B cell (primary cell): ENCODE measurements at places on chromosomes 11 and 22. TPM values are rescaled to one million over a fixed set of nuclear protein-coding genes. Genes with fewer than 3 reads are reported as not detected.

The TRIM64 gene
- not detected in 2 replicates for total RNA-seq

The TMPRSS6 gene
- total RNA-seq = 0.15 TPM in 1 of 2 replicates, not detected in the other

The PRG3 gene
- not detected in 2 replicates for total RNA-seq

The NLRP14 gene
- 0.07 TPM in 1 of 2 replicates, not detected in the other for total RNA-seq

GRCh38 chr11:282630-283360 is 4.6 kb downstream of the NLRP6 start:
- H3K4me1 ChIP-seq = peaks cover 44% of the 10 kb centered on the region
- H3K36me3 ChIP-seq = no peaks in the 10 kb centered on the region
- peaks cover 61% of the 10 kb centered on the region for H3K27me3 ChIP-seq
- no peak for DNase-seq
- no peak overlapping the region for H3K27ac ChIP-seq

- peak; percentile 38 for DNase-seq
- no peak overlapping the region for H3K27ac ChIP-seq
- H3K4me3 ChIP-seq = no peak overlapping the region
These were observed 77.9 kb downstream of the BTBD10 start for GRCh38 chr11:13384908-13385640.

- H3K4me1 ChIP-seq = no peaks in the 10 kb centered on the region
- no peaks in the 10 kb centered on the region for H3K36me3 ChIP-seq
- H3K27ac ChIP-seq = no peak overlapping the region
- DNase-seq = no peak
- H3K27me3 ChIP-seq = no peaks in the 10 kb centered on the region
- H3K4me3 ChIP-seq = no peak overlapping the region
These were observed 8.9 kb upstream of the AQP11 start for GRCh38 chr11:77580712-77581337.

- no peak for DNase-seq
- no peak overlapping the region for H3K4me3 ChIP-seq
- H3K4me1 ChIP-seq = no peaks in the 10 kb centered on the region
- no peak overlapping the region for H3K27ac ChIP-seq
- no peaks in the 10 kb centered on the region for H3K27me3 ChIP-seq
These were observed 21.0 kb upstream of the FNBP4 start for GRCh38 chr11:47788181-47788580.

DNA sequence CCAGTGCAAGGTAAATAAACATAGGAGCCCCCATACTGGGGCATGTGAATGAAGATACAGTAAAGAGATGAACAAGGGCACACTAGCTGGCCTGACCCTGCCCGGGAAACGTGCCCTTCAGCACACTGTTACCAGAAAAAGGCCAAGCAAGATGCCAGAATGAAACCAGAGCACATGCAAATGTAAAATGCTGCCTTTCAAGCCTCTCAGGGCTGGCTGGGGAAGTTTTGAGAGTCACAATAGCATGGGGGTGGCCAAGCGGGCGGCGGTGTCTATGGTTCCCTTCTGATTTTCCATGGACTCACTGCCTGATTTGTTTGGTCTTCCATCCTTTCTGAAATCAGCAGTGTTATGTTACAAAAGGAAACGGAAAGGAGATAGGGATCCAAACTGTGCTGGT is 18.9 kb upstream of the SUSD2 start:
- H3K4me3 ChIP-seq = no peak overlapping the region
- peaks cover 21% of the 10 kb centered on the region for H3K4me1 ChIP-seq
- H3K36me3 ChIP-seq = no peaks in the 10 kb centered on the region
- H3K27me3 ChIP-seq = no peaks in the 10 kb centered on the region

- no peaks in the 10 kb centered on the region for H3K27me3 ChIP-seq
- DNase-seq = no peak
- H3K4me3 ChIP-seq = no peak overlapping the region
These were observed 1.1 kb upstream of the IRAG1 start for GRCh38 chr11:10694486-10695239.

DNA sequence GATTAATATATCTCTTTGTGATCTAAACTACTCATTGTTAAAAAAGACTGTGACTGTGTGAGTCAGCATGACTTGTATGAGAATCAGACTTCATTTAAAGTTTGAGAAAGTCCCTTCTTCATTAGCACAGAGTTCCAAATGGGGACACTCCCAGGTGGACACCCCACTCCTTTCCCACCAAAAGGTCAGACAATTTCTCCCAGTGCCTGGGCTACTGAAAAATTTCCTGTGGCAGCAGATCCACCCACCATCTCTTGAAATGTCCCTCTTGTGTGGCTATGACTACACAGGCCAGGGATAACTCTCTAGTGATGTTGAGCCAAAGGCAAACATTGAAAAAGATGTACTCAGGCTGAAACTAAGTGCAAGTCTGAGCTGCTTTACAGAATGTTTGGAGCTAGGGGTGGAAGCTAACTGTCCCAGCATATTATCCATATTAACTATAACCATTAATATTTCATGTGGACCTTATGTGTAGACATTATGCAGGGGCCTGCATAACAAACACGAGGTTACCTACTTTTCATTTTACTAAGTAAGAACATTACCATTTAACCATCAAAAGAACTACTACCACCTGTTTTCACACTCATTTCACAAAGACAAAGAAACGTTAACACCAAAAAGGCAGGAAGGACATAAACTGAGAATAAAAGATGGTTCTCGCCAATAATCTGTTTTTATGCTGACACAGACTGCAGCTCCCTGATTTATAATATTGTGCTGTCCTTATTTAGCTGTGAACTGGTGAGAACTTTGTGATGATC is 44.8 kb downstream of the MMP20 start:
- H3K27ac ChIP-seq = no peak overlapping the region
- H3K27me3 ChIP-seq = no peaks in the 10 kb centered on the region
- H3K4me1 ChIP-seq = peaks cover 18% of the 10 kb centered on the region
- no peak overlapping the region for H3K4me3 ChIP-seq

DNA sequence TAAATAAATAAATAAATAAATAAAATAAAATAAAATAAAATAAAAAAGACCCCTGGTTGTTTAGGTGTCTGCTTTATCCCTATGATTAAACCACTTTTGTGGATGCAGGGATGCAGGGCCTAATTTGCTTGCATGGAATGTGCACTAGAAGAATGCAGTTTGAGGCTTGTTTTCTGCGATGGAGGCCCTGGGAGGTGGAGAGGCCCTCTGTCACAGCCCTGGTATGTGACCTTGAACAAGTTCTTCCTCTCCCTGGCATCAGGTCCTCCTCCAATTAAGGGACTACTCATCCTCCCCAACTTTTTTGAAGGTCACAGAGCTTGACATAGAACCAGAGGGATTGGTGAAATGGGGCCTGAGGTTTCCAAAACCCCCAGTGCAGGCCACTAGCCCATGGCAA is 22.7 kb downstream of the KCNJ4 start:
- no peak overlapping the region for H3K27ac ChIP-seq
- DNase-seq = no peak
- no peaks in the 10 kb centered on the region for H3K4me1 ChIP-seq
- H3K4me3 ChIP-seq = no peak overlapping the region
- no peaks in the 10 kb centered on the region for H3K36me3 ChIP-seq
- H3K27me3 ChIP-seq = no peaks in the 10 kb centered on the region

DNA sequence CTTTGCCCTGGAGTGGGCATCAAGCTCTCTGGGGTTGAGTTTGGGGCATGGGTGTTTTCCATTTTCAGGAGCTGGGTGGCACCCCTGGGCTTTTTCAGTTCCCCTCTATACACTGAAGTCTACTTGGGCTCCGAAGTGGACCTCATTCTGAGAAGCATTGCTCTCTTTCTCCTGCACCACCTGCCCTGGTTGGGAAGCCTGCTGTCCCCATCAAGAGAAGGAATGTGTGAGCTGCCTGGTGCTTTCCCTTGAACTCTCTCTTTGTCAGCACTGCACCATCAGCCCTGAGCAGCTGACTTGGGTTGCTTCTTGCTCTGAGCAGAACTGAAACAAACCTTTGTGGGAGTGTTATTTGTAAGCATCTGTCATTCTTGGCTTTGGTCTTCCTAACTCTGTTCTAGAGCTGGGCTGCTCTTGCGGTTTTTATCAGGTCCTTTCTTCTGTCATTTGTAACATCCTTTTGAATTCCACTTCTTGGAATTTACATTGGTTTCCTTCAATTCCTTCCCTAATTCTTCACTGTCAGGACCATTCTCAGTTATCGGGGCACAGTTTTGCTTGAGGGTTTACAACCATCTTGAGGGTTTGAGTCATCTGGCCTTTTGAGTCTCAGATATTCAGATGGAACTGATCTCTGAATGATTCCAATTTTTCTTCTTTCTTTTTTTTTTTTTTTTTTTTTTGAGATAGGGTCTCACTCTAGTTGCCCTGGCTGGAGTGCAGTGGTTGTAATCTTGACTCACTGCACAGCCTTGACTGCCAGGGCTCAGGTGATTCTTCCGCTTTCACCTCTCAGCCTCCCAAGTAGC is 20.5 kb downstream of the UBE2L3 start:
- H3K27me3 ChIP-seq = no peaks in the 10 kb centered on the region
- peaks cover 36% of the 10 kb centered on the region for H3K4me1 ChIP-seq
- peak overlapping the region; percentile 63 for H3K27ac ChIP-seq
- peak; percentile 74 for DNase-seq

- H3K4me3 ChIP-seq = no peak overlapping the region
- no peak overlapping the region for H3K27ac ChIP-seq
- no peaks in the 10 kb centered on the region for H3K36me3 ChIP-seq
- no peaks in the 10 kb centered on the region for H3K4me1 ChIP-seq
- no peaks in the 10 kb centered on the region for H3K27me3 ChIP-seq
These were observed 12.3 kb upstream of the ASRGL1 start for GRCh38 chr11:62324731-62325556.

GRCh38 chr22:23069502-23070357 is 589 bp upstream of the GNAZ start:
- H3K4me3 ChIP-seq = peak overlapping the region; percentile 44
- no peaks in the 10 kb centered on the region for H3K36me3 ChIP-seq
- no peaks in the 10 kb centered on the region for H3K27me3 ChIP-seq
- H3K27ac ChIP-seq = no peak overlapping the region
- peak; percentile 94 for DNase-seq

GRCh38 chr11:122646549-122647340 is 8.8 kb upstream of the UBASH3B start:
- no peaks in the 10 kb centered on the region for H3K4me1 ChIP-seq
- H3K27ac ChIP-seq = no peak overlapping the region
- H3K36me3 ChIP-seq = no peaks in the 10 kb centered on the region
- no peak overlapping the region for H3K4me3 ChIP-seq

GRCh38 chr11:122398167-122398566 is 257.4 kb upstream of the UBASH3B start:
- H3K36me3 ChIP-seq = no peaks in the 10 kb centered on the region
- no peak overlapping the region for H3K27ac ChIP-seq
- H3K4me1 ChIP-seq = no peaks in the 10 kb centered on the region
- H3K27me3 ChIP-seq = no peaks in the 10 kb centered on the region
